ENCODE measurements at places on chromosomes 12 and 14.

DNA sequence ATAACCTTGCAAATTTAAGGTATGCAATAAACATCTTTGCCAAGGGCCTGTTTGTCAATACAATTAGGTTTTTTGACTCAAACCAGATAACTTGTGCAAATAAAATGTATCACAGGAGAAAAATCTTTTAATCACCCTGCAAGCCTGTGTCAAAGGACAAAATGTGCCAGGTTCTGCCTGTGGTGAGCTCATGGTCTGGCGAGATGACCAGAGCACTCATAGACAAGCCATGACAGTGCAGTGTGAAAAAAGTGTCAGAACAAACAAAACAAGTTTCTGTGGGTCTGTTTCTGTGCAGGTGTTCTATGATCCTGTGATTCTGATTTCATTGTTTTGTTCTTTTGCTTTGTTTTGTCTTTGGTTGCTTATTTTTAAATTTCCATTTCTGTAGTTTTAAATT is 847.2 kb downstream of the VRK1 start:
- no peak for DNase-seq

GRCh38 chr12:91074154-91074709 is 16.4 kb upstream of the KERA start:
- DNase-seq: no peak

GRCh38 chr12:1836854-1837421 is 16.6 kb downstream of the LRTM2 start:
- DNase-seq: no peak

DNA sequence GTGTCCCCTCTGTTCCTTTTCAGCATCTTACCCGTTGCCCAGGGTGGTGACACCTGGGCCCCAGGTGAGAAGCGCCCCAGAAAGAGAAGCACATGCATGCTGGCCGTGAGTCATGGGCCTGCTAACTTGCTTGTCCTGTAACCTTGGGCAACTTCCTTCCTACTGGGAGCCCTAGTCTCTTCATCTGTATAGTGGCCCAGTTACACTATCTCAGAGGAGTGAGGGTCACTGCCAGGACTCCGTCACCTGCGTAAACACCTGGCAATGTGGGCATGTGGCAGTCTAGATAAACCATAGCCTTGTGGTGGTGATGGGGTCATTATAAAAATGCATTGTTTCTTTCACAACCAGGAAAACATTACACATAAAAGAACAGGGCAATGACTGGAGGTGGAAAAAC is 125.2 kb downstream of the SLC25A47 start:
- no peak for DNase-seq

DNA sequence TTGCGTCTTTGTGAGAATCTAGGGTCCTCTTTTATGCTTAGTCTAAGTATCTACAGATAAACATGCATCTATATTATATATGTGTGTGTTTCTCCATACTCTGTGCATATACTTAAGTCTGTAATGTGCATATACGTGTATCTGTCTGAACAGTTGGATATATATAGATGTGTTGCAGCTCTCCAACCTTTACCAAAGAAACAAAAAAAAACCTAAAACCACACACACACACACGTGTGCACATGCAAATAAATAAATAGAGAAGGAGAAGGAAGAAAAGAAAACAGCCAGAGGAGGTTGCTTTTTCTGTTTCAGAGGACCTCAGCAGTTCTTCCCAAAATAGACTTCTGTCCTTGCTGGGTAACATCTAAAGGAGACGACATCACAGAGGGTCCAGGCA is 244.9 kb downstream of the CACNA1C start:
- DNase-seq: no peak

- DNase-seq: no peak
These were observed 228.4 kb upstream of the NPAS3 start for GRCh38 chr14:32710231-32710671.

DNA sequence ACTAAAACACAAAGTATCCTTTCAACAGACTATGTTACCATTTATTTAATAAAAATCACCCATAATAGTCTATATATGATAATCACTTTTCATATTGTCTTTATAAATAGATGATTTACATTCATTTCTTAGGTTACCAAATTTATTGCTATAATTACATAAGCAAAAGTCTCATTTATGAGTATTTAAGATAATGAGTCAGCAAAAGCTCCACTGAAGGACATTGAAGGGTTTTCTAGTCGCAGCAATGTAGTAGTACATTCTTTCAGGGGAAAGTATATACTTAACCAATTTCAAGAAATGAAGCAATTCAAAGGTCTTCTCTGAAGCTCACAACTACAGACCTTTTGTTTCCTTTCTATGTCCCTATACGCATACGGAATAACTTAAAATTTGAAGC is 110.9 kb downstream of the NOVA1 start:
- DNase-seq: no peak

GRCh38 chr14:74684434-74684833 is 28.4 kb downstream of the AREL1 start:
- DNase-seq: no peak

DNA sequence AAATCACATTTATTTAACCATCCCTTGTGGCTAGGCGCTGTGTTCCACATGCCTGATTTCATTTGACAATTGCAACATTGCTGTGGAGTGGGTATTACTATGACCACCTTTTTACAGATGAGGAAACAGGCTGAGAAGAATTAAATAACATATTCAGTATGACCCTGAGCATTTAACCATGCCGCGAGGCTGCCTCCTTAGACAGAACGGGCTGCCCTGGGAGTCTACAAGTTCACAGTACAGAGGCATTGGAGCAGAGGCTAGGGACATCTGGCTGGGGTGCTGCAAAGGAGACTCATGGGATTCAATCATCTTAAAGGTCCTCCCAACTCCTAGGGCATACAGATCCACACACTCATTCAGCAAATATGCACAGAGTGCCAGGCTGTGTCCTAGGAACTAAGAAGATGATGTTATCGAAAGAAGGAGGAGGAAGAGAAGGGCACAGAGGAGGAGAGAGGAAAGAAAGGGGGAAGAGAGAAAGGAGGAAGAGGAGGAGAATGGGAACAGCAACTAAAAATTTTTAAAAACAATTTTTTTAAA is 164.7 kb upstream of the CCND2 start:
- DNase-seq: no peak
